ENCODE measurements at places on chromosomes 7 and 10. TPM values are rescaled to one million over a fixed set of nuclear protein-coding genes. Genes with fewer than 3 reads are reported as not detected.

GRCh38 chr10:131859341-131860020 is 41.3 kb upstream of the PPP2R2D start:
- H3K27me3 ChIP-seq: no peaks in the 10 kb centered on the region
- H3K4me3 ChIP-seq: no peak overlapping the region
- no peaks in the 10 kb centered on the region for H3K4me1 ChIP-seq
- no peak overlapping the region for H3K27ac ChIP-seq
- DNase-seq: no peak

- H3K27me3 ChIP-seq: no peaks in the 10 kb centered on the region
- H3K36me3 ChIP-seq: no peaks in the 10 kb centered on the region
- no peak overlapping the region for H3K4me3 ChIP-seq
- peaks cover 14% of the 10 kb centered on the region for H3K4me1 ChIP-seq
Observed at GRCh38 chr10:5284311-5285057, 80.3 kb upstream of the UCN3 start.

DNA sequence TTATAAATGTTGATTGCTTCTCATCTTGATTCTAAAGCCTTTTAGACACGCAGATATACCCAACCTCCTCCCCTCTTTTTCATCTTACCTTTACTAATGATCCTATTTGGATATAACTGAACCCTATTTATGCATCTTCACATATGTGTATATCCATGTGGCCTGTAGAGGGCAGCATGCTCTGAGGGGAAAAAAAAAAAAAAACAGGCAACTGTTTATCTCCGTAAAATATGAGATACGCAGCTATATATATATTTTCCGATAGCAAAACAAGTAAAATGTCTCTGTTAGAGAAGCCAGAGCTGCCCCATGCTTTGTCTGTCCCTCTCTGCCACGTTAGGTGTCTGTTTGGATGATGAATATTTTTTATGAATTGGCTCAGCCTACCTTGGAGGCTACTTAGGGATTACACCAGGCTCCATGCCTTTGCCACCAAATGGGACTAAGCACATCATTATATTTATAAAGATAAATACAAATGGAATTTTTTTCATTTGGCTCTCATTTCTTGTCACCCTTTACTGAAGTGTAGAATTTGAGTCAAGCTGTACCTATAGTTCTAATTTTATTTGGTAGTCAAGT is 174.8 kb upstream of the FZD1 start:
- H3K4me1 ChIP-seq: peaks cover 12% of the 10 kb centered on the region
- no peaks in the 10 kb centered on the region for H3K27me3 ChIP-seq
- no peaks in the 10 kb centered on the region for H3K36me3 ChIP-seq
- no peak overlapping the region for H3K27ac ChIP-seq
- H3K4me3 ChIP-seq: no peak overlapping the region
- no peak for DNase-seq

Gene AOAH
- total RNA-seq: 25.0 TPM

DNA sequence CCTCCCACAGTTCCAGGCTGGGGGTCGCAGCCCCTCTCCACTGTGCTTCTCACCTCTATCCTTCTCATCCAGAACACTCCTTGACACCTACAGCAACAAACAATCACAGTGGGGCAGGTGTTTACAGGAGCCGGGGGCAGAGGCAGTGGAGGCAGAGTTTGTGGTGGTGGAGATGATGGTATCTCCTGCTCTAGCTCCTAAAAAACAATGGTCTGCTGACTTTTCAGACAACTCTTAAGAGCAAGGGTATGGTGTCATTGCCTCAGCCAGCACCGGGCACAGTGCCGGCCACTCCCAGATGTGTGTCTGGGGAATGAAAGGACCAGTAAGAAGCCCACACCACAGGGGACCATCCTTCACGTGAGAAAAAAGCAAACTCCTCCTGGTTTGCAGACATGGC is 36.3 kb upstream of the ANTXRL start:
- no peaks in the 10 kb centered on the region for H3K4me1 ChIP-seq
- H3K27ac ChIP-seq: no peak overlapping the region
- DNase-seq: no peak

GRCh38 chr7:129780257-129780973 is 168.9 kb downstream of the NRF1 start:
- H3K27ac ChIP-seq: peak overlapping the region; percentile 59
- H3K27me3 ChIP-seq: peaks cover 59% of the 10 kb centered on the region
- no peaks in the 10 kb centered on the region for H3K36me3 ChIP-seq
- H3K4me3 ChIP-seq: peak overlapping the region; percentile 53
- peaks cover 51% of the 10 kb centered on the region for H3K4me1 ChIP-seq

Gene PRLHR
- not detected for total RNA-seq

Data from CD8-positive, alpha-beta memory T cell (primary cell).